Small intestine (tissue), 16 donors: ENCODE measurements at places on chromosomes 5 and 9. TPM values are rescaled to one million over a fixed set of nuclear protein-coding genes. Genes with fewer than 3 reads are reported as not detected.
A peak's percentile ranks its signal among the peaks of the same experiment; 100 is the strongest.

GRCh38 chr5:29944327-29944726, 1249.2 kb upstream of the CDH6 start:
- DNase-seq, result no peak
- no peaks in the 10 kb centered on the region for H3K36me3 ChIP-seq
- no peaks in the 10 kb centered on the region for H3K27me3 ChIP-seq
- no peak overlapping the region for H3K27ac ChIP-seq

DNA sequence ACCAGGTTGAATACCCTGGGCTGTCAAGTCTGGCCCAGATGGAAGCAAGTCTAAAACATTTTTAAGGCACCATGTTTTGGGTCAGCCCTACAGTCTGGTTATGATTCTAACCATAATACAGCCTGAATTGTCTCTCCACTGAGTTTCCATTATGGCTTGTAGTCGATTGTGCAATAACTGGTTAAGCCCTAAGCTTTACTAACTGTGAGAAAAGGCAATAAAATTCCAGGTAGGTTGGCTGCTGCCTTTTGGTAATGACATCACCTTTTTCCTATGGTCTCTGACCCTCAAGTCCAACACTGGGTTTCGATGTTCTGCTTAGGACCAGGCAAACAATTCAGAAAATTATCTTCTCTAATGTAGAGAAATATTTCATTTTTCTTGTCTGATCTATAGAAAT, 243.3 kb downstream of the ACTL7B start:
- H3K36me3 ChIP-seq, result no peaks in the 10 kb centered on the region
- no peaks in the 10 kb centered on the region for H3K4me1 ChIP-seq
- no peak overlapping the region for H3K4me3 ChIP-seq
- no peak overlapping the region for H3K27ac ChIP-seq
- no peaks in the 10 kb centered on the region for H3K27me3 ChIP-seq

- no peak for DNase-seq
- H3K27ac ChIP-seq, result no peak overlapping the region
- H3K4me1 ChIP-seq, result no peaks in the 10 kb centered on the region
- H3K36me3 ChIP-seq, result no peaks in the 10 kb centered on the region
Measured at GRCh38 chr9:129731477-129732085, 21.3 kb downstream of the PTGES start.

- H3K4me1 ChIP-seq, result no peaks in the 10 kb centered on the region
- no peaks in the 10 kb centered on the region for H3K36me3 ChIP-seq
- no peak overlapping the region for H3K4me3 ChIP-seq
Measured at GRCh38 chr5:93322974-93323860, 257.8 kb downstream of the NR2F1-AS1 start.

DNA sequence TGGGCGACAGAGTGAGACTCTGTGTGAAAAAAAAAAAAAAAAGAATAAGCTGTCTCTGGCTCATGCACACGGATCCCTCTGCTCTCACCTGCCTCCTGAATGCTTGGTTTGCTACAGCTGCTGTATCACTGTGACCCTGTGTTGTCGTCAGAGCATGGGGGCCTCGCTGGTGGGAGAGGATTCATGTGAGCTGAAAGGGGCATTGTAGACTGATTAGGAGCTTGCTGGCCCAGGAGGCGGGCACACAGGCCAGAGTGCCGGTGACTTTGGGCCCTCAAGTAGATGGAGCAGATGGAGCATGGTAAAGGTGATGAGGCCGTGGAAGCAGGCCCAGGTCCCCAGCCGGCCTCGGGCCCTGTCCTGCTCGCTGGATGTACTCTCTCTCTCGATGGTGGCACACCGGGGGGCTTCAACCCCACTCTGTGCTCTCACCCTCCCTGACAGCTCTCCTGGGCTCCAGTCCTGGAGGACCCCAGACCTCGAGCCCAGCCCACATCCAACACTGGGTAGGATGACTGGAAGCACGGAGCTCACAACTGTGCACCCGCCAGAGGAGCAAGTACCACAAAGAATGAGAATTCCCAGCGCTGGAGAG, 7.1 kb downstream of the FLT4 start:
- no peak overlapping the region for H3K27ac ChIP-seq
- H3K27me3 ChIP-seq, result no peaks in the 10 kb centered on the region

DNA sequence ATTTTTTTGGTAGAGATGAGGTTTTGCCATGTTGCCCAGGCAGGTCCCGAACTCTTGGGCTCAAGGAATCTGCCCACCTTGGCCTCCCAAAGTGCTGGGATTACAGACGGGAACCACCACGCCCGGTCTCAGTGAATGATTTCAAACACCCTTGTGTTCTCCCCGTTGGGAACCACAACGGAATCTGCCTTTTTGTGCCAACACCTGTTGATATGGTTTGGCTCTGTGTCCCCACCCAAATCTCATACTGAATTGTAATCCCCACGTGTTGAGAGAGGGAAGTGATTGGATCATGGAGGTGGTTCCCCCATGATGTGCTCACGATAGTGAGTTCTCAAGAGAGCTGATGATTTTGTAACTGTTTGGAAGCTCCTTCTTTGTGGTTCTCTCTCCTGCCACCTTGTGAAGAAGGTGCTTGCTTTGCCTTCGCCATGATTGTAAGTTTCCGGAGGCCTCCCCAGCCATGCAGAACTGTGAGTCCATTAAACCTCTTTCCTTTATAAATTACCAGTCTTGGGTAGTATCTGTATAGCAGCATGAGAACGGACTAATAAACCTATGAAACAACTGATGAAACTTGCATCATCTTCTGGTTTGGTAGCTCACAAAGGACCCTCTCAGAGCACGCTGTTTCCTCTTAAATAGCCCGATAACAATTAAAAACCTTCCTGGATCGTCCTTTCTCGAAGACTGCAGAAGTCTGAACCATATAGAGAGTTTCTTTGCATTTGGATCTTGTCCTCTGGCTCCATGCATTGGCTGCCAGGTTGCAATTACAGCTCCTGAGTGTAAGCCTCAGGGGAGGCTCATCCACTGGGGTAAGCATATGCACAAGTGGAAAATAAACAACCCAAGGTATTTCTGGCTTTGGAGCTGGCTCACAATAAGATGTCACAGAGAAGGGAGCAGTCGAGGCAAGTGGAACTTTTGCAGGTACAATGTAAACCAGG, 91.5 kb downstream of the SPRY4 start:
- no peak overlapping the region for H3K4me3 ChIP-seq
- no peaks in the 10 kb centered on the region for H3K36me3 ChIP-seq
- H3K27ac ChIP-seq, result no peak overlapping the region
- no peaks in the 10 kb centered on the region for H3K4me1 ChIP-seq

DNA sequence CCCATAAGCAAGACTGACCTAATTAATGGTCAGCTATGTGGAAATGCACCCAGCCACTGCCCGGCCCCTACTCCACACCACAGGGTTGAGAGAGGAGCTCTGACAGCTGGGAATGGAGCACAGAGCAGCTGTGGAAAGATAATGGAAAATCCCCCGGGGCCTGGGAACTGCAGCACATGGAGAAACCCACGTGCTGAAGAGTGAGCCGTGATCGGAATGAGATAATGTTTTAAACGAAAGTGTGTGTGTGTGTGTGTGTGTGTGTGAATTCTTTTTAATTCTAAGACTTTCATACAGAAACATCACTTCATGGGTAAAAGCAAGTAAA, 13.1 kb upstream of the SLC12A7 start:
- no peak overlapping the region for H3K4me3 ChIP-seq
- no peak for DNase-seq

DNA sequence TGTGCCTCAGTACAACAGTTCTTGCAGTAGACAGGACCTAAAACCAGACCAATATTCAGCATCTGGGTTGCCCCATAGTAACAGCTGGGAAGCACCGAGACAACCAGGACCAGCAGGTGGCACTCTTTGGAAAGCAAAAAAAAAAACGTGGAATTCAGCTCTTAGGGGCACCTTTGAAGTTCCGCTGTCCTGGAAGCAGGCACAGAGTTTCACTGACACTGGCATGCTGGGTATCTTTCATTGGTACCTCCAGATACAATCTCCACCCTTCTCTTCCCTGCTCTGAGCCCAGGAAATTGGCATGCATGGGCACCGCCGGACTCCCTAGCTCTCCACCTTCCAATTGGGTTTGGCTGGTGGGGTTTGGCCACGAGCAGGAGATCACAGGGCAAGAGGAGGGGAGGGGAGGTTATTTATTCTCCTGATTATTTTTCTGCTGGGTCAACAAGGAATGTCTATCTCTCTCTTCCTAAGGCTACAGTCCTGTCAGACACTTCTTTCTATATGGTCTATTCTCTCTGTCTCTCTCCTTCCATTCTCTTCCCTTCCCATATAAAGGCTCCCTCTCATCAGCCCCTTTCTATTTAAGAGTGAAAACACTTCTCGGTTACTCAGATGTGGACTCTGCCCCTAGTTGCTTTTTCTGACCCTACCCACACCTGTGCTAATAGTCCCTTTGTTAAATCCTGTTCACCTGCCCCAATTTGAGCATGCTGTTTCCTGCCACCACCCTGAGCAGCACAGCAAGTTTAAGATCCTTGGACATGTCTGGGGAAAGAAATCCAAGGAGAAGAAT, 1.9 kb upstream of the IDNK start:
- peak overlapping the region; percentile 13 for H3K4me3 ChIP-seq
- H3K4me1 ChIP-seq, result peaks cover 31% of the 10 kb centered on the region
- H3K36me3 ChIP-seq, result no peaks in the 10 kb centered on the region
- peak overlapping the region; percentile 65 for H3K27ac ChIP-seq

GRCh38 chr9:94867281-94867841, 140.9 kb downstream of the AOPEP start:
- peak overlapping the region; percentile 91 for H3K27ac ChIP-seq
- H3K27me3 ChIP-seq, result no peaks in the 10 kb centered on the region
- H3K4me3 ChIP-seq, result no peak overlapping the region
- peaks cover 2% of the 10 kb centered on the region for H3K4me1 ChIP-seq
- peak; percentile 76 for DNase-seq

GRCh38 chr5:54146390-54146789, 164.0 kb downstream of the ARL15 start:
- no peaks in the 10 kb centered on the region for H3K4me1 ChIP-seq
- DNase-seq, result no peak
- no peak overlapping the region for H3K27ac ChIP-seq
- no peaks in the 10 kb centered on the region for H3K36me3 ChIP-seq
- no peak overlapping the region for H3K4me3 ChIP-seq

- DNase-seq, result no peak
- no peak overlapping the region for H3K4me3 ChIP-seq
- no peaks in the 10 kb centered on the region for H3K27me3 ChIP-seq
Measured at GRCh38 chr9:122370303-122370702, 521 bp upstream of the PTGS1 start.

- no peak for DNase-seq
- H3K27me3 ChIP-seq, result no peaks in the 10 kb centered on the region
- H3K27ac ChIP-seq, result no peak overlapping the region
- no peak overlapping the region for H3K4me3 ChIP-seq
- H3K36me3 ChIP-seq, result no peaks in the 10 kb centered on the region
Measured at GRCh38 chr5:170393958-170394357, 4.8 kb upstream of the KCNMB1 start.

DNA sequence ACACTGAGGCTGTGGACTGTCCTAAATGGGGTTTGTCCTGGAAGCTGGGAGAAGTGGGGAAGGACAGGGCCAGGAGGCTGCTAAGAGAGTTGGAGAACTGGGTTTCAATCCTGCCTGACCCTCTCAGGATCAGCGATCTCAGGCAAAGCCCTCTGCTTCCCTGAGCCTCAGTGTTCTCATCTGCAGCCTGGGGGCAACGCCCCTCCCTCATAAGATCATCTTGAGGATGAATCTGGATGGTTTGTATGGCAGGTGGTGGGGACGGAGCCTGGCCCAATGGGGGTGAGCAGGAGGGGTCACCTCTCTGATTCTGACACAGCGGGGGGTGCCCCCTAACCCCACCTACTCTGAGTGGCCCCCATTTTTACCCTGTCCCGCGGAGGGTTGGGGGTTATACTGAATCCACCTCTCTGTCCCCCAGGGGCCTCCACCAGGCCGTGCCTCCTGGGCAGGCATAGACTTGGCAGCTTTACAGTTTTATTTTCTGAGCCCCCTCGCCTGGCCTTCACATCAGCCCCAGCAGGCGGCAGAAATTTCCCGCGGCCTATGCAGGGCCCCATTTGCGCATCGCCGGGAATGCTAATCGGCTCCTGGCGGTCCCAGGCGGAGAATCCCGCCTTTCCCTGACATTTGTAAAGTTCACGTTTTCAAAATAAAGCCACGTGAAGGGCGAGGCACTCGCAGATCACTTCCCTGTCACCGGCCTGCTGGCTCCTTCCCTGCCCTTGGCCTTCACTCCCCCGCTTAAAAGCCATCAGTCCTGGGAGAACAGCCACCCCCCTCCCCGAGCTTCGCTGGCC, 17.8 kb upstream of the LAMC3 start:
- H3K27ac ChIP-seq, result no peak overlapping the region
- H3K4me1 ChIP-seq, result no peaks in the 10 kb centered on the region
- H3K27me3 ChIP-seq, result peaks cover 30% of the 10 kb centered on the region
- DNase-seq, result no peak

DNA sequence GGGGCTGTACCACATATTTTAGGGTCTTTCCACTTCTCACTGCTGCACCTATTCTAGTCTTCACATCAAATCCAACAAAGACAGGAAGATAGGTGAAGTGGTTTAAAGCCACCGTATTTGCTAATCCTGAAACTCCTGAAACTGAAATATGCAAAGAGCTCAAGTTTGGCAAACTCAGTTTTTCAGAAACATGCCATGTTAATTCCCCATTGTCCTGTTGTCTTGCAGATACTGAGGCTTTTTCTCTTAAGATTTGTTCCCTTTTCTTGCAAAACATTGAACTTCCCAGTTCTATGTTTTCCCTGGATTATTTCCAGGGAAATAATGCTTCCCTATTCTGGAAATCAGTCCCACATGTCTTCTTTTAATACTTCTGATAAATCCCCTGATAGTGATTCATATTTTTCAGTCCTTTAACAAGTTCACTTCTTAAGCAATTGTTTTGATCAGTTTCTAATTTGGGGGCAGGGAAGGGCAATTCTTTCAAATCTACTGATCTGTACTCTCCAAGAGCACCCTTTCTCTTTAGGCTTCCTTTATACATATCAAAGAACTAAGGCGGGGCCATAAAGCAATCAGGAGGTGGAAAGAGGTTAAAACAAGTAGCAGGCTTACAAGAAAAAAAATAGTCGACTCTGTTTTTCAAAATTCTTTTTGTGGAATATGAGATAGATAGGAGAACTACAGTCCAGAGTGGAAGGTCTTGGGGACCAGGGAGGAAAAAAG, 648.5 kb downstream of the BNC2 start:
- peaks cover 4% of the 10 kb centered on the region for H3K4me1 ChIP-seq
- DNase-seq, result peak; percentile 30
- H3K4me3 ChIP-seq, result no peak overlapping the region
- no peak overlapping the region for H3K27ac ChIP-seq

The PCA3 gene
- not detected for polyA plus RNA-seq

The CCNI2 gene
- polyA plus RNA-seq, result 1.6 TPM

The NR2F1-AS1 gene
- 3.5 TPM for polyA plus RNA-seq

The KIF27 gene
- polyA plus RNA-seq, result 1.6 TPM

The LCN1 gene
- polyA plus RNA-seq, result not detected

The VCAN gene
- 0.67 TPM for polyA plus RNA-seq

The TMEM267 gene
- 3.0 TPM for polyA plus RNA-seq

The PCDHB15 gene
- polyA plus RNA-seq, result 0.22 TPM

The HTR1A gene
- not detected for polyA plus RNA-seq

The NAIP gene
- 5.1 TPM for polyA plus RNA-seq

The PCDHA12 gene
- polyA plus RNA-seq, result not detected

The RAI14 gene
- 4.2 TPM for polyA plus RNA-seq

The FOXD4L3 gene
- not detected for polyA plus RNA-seq

The LRRC14B gene
- not detected for polyA plus RNA-seq

The EIF4E1B gene
- not detected for polyA plus RNA-seq

The SLC6A19 gene
- 192 TPM for polyA plus RNA-seq

The SOX30 gene
- polyA plus RNA-seq, result 0.15 TPM
